ENCODE measurements at places on chromosomes 7 and 10. TPM values are rescaled to one million over a fixed set of nuclear protein-coding genes. Genes with fewer than 3 reads are reported as not detected.

The ACTR3C gene
- total RNA-seq = 16.2 TPM

The NEUROG3 gene
- total RNA-seq = not detected

The ST8SIA6 gene
- not detected for total RNA-seq

The SPOCK2 gene
- 22.2 TPM for total RNA-seq

GRCh38 chr10:28508304-28508925 lies 24.5 kb upstream of the WAC start:
- H3K27ac ChIP-seq = no peak overlapping the region
- DNase-seq = no peak
- H3K4me3 ChIP-seq = no peak overlapping the region

- H3K4me1 ChIP-seq = peaks cover 23% of the 10 kb centered on the region
- no peaks in the 10 kb centered on the region for H3K27me3 ChIP-seq
- H3K36me3 ChIP-seq = peaks cover 17% of the 10 kb centered on the region
- H3K4me3 ChIP-seq = no peak overlapping the region
Measured at GRCh38 chr10:129709101-129709500, 242.1 kb downstream of the MGMT start.

- H3K27ac ChIP-seq = no peak overlapping the region
- DNase-seq = no peak
- H3K4me3 ChIP-seq = no peak overlapping the region
Measured at GRCh38 chr7:71716690-71717089, 584.7 kb downstream of the GALNT17 start.

- H3K4me3 ChIP-seq = no peak overlapping the region
- DNase-seq = no peak
Measured at GRCh38 chr10:80100116-80100515, 21.7 kb downstream of the TMEM254 start.

GRCh38 chr10:18436902-18437301 lies 214.5 kb downstream of the NSUN6 start:
- H3K4me1 ChIP-seq = no peaks in the 10 kb centered on the region
- H3K27me3 ChIP-seq = no peaks in the 10 kb centered on the region
- H3K36me3 ChIP-seq = no peaks in the 10 kb centered on the region
- no peak for DNase-seq
- no peak overlapping the region for H3K4me3 ChIP-seq

GRCh38 chr10:17548770-17549169 lies 68.4 kb downstream of the HACD1 start:
- no peaks in the 10 kb centered on the region for H3K36me3 ChIP-seq
- no peak overlapping the region for H3K27ac ChIP-seq
- H3K27me3 ChIP-seq = no peaks in the 10 kb centered on the region
- no peaks in the 10 kb centered on the region for H3K4me1 ChIP-seq
- no peak overlapping the region for H3K4me3 ChIP-seq
- peak; percentile 68 for DNase-seq

DNA sequence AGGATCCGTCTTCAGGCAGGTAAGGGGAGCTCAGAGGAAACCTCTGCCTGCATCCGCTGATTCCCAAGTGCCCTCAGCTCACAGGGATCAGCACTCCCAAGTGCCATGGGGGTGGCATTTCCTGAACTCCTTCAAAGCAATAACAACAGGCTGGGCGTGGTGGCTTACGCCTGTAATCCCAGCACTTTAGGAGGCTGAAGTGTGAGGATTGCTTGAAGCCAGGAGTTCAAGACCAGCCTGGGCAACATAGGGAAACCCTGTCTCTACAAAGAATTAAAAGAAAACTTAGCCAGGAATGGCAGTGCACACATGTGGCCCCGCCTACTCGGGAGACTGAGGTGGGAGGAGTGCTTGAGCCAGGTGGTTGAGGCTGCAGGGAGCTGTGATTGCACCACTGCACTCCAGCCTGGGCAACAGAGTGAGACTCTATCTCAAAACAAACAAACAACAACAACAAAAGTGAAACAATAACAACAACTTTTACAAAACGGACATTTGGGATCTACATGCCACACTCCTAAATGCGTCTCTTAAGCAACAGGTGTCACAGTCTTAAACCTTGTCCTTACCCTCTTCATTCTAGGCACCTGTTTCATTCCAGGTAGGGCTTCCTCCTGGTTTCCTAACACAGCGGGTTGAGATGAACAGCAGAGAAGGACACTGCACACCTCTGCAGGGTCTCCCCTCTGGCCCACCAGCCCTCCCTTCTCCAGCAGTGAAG lies 73.8 kb downstream of the PAXIP1 start:
- peak overlapping the region; percentile 93 for H3K27ac ChIP-seq
- H3K4me3 ChIP-seq = peak overlapping the region; percentile 58
- no peaks in the 10 kb centered on the region for H3K27me3 ChIP-seq

DNA sequence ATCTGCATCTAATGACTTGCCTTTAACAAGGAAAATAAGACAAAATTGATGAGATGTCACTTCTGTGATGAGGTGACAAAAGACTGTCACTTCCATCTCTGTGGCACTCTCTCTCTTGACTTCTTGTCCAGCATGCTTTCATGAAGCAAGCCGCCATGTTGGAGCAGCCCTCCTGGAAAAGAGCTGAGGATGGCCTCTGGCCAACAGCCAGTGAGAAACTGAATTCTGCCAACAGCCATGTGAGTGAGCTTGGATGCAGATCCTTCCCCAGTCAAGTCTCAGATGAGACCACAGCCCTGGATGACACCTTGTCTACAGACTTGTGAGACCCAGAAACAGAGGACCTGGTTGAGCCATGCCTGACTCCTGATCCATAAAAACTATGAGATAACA lies 412.6 kb upstream of the SHH start:
- no peak overlapping the region for H3K4me3 ChIP-seq
- no peaks in the 10 kb centered on the region for H3K36me3 ChIP-seq
- no peaks in the 10 kb centered on the region for H3K4me1 ChIP-seq
- H3K27me3 ChIP-seq = no peaks in the 10 kb centered on the region
